ENCODE measurements at places on chromosomes 2 and 18. TPM values are rescaled to one million over a fixed set of nuclear protein-coding genes. Genes with fewer than 3 reads are reported as not detected.
A peak's percentile ranks its signal among the peaks of the same experiment; 100 is the strongest.

- DNase-seq, result no peak
Measured at GRCh38 chr2:156657809-156658208, 221.6 kb downstream of the GPD2 start.

GRCh38 chr2:15359716-15360531, 201.2 kb downstream of the NBAS start:
- no peak for DNase-seq

- no peak for DNase-seq
Measured at GRCh38 chr2:161170958-161171932, 11.0 kb downstream of the TANK start.

DNA sequence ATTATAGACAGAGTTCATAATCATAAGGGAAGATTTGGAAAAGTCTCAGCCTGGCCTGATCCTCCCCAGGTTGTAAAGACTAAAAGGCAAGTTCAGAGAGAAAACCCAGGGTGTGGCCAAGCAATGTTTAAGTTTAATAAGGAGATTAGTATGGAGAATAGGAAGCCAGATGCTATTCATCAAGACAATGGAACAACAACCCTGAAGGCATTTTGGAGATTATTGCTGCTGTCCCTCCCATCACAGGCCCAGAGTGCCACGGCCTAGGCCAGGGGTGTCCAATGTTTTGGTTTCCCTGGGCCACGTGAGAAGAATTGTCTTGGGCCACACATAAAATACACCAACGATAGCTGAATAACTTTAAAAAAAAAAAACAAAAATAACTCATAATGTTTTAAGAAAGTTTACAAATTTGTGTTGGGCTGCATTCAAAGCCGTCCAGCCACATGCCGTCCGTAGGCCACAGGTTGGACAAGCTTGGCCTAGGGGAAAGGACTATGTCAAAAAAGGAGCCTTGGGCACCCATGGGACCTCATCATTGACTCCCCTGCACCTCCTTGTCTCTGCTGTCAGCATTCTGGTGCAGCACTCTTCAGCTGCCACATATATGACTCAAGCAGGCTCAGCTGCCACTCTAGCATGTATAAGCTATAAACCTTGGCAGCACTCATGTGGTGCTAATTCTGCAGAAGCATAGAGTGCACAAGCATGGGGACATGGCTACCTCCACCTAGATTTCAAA, 20.8 kb downstream of the DPP4 start:
- no peak for DNase-seq

DNA sequence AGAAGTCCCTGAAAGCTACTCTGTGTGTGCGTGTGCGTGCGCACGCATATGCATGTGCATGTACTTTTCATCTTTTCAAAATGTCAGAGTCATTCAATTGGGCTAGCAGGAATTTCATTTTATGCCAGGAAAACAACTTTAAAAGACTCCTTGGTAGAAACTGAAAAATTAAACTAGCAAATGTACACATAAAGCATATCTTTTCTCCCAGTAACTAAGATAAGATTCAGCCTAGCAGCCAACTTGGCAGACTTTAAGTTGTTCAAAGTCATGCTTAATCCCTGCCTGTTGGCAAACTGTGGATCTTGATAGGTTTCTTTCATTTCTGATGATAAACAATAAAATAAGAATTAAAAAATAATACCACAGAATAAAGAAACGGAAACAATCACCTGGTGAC, 1129.1 kb downstream of the LRP1B start:
- no peak for DNase-seq

DNA sequence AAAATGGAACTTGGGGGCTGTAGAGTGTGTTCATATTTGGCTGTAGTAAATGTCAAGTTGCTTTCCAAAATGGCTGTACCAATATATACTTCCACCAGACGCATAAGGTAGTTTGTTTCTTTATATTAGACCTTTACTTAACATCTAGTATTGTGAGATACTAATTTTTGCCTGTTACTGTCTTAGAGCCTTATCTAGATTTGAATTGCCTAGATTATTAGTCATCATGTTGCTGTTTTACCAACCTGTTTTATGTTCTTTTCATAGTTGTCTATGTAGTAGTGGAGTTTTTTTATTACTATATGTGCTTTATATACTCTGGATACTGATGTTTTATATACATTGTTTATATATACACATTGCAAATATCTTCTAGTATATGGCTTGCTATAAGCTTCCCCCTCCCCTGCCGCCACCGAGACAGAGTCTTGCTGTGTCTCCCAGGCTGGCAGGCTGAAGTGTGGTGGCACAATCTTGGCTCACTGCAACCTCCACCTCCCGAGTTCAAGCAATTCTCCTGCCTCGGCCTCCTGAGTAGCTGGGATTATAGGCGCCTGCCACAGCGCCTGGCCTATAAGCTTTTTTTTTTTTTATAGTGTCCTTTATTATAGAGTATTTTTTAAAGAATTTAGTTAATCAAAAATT, 18.9 kb downstream of the SLC39A10 start:
- no peak for DNase-seq

DNA sequence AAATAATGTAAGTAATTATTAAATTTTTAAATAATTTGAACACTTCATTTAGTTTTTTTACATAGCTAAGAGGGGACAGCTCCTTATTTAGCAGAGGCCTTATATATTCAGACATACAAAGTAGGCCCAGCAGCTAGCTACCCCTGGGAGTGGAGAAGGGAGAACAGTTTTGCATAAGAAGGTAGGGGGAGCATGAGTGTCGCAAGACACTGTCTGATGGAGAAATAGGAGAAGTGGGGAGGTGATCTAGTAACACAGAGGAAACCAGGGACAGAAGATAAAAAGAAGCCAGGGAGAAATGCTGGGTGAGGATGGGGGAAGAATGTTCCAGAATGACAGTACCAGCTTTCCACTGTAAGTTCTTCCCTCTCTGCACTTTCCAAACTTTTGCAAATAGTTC, 16.0 kb upstream of the RGPD4 start:
- DNase-seq, result no peak

GRCh38 chr2:53347269-53347668, 420.3 kb upstream of the CHAC2 start:
- DNase-seq, result no peak

DNA sequence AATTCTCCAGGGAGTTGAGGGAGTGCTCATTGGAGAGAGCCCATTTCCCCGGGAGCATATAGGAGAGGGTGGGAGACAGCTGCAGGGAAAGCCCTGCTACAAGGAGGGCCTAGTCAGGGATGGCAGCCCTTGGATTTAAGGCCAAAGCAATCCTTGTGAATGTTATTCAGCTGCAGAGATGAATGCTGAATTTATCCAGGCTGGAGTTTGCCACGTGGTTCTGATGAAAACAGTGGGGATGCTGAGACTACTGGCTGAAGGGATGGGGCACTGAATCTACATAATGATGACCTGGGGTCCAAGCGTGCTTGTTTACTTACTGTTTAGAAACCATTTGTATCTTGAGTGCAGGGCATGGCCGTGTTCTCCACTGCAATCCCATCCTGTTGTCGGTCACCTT, 35.6 kb upstream of the RNF149 start:
- DNase-seq, result no peak

GRCh38 chr2:197157879-197158537, 152.6 kb downstream of the ANKRD44 start:
- DNase-seq, result no peak

GRCh38 chr2:201860636-201861066, 54.3 kb downstream of the CDK15 start:
- peak; percentile 46 for DNase-seq

- DNase-seq, result no peak
Measured at GRCh38 chr2:137659616-137660015, 304.7 kb upstream of the HNMT start.

DNA sequence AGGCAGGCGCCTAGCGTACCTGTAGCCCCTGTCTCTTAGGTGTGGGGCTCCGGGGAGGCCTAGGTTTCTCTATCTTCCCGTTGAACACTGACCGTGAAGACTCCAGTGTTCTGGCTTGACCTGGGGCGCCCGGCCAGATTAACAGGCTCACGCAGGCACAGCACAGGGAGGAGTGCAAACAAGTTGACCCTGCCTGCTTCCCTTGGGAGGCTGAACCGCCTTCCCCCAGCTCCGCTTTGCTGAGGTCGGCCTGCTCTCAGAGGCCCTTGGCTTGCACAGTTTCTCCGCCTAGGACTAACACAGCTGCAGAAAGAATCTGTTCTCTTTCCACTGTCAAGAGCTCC, 567 bp downstream of the PCYOX1 start:
- peak; percentile 70 for DNase-seq

The UBXN4 gene
- total RNA-seq, result 117 TPM

The PLEKHB2 gene
- total RNA-seq, result 141 TPM

The TRIP12 gene
- total RNA-seq, result 209 TPM

The BCL11A gene
- total RNA-seq, result 27.1 TPM

The ZNF804A gene
- total RNA-seq, result not detected

The CHRNA1 gene
- 2.7 TPM for total RNA-seq

The SERPINB3 gene
- total RNA-seq, result not detected

Measured in colonic mucosa (tissue), 4 donors.